NCI-H748 treated with DMSO at 0.1 percent for 48 hours (cell line): ENCODE measurements at places on chromosomes 11 and 22.
A peak's percentile ranks its signal among the peaks of the same experiment; 100 is the strongest.

DNA sequence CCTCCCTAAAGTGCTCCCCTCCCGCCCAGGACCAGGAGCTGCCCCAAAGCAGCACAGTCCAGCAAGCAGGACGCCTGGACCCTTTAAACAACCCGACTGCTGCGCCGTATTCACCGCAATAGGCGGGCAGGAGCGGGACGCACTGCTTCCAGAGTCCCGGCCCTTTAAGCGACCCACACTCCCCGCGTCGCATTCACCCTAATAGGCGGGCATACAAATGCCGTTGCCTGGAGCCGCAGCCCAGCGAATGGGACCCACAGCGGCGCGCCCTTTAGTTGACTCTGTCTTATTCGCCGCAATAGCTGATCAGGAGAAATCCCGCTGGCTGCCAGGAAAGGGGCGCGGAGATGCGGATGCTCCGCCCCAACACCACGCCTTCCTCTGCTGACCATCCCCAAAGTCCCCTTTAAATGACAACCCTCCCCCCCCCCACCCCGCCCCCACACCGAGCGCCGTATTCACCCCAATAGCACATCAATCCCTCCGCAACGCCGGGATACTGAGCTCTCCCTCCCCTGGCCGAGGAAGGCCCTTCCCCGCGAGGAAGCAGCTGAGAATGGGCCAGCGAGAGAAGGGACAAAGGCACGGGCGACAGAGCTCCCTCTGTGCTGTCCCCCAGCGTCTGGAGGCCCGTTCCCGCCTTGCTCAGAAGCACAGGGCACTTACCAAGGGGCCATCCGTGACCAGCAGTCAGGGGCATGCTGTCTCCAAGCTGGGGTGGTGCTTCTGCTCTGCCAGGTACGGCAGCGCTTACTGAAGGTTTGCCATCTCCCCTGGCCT, 4.7 kb downstream of the OSBPL5 start:
- peak; percentile 78 for DNase-seq

DNA sequence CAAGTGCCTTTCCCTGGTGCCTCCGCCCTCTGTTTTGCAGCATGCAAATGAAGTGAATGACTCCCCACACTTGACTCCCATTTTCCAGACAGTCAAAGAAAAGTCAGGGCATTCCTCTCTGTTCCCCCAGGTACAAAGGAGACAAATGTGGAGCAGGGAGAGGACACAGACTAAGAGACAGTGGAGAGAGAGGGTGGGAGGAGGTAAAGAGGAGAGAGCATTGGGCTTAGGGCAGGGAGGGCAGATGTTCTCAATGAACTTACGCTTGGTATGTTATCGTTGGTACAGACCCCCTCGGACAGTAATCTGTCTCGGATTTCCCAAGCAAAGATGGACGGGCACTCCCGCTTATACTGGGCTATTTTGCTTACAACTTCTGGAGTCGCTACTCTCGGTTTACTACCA, 9.8 kb downstream of the PAX6 start:
- no peak for DNase-seq

DNA sequence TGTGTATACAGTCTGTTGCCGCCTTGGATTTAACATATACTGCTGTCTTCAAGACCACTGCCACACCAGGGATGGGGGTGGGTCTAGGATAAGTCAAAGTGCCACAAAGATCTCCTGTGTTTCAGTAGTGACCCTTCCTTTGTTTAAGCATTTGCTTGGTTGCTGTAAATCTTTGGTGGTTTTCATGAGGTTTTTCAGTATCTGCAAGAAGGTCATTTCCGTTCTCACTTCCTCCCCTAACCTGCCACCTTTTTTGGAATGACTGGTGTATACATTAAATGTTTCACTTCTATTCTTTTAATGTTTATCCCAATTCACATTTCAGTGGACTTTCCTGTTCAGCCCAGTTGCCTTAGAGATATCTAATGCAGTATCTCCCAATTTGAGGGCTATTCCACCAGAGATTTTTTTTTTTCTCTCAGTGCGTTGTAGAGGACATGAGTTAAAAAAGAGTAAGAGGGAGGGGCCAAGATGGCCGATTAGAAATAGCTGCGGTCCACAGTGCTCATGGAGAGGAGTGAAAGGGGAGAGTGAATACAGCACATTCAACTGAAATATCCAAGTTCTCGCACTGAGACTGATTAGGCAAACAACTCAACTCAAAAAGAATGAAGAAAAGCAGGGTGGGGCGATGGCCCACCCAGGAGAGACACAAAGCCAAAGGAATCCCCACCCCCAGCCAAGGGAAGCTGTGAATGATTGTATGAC, 43.2 kb downstream of the USP47 start:
- DNase-seq = no peak

- no peak for DNase-seq
Measured at GRCh38 chr11:115699326-115699725, 195.1 kb upstream of the CADM1 start.

DNA sequence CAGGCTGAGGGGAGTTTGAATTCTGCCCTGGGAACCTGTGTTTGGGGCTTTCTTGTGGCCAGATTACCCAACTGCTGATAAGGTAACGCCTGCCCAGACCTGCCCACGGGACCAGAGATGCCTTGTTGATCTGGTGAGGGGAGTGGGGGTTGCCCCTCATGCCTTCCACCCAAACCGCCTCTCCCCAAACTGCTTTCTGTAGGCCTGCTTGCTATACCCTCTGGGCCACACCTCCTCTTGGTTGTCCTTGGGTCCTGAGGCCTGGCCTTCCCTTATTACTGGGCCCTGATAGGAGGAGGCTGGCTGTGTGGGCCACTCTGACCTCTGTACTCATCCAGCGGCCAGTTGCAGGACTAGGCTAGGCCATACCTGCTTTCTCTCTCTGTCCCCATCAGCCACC, 3.4 kb downstream of the P2RY2 start:
- DNase-seq = no peak

- peak; percentile 55 for DNase-seq
Measured at GRCh38 chr11:32225571-32226285, 134.9 kb downstream of the RCN1 start.

DNA sequence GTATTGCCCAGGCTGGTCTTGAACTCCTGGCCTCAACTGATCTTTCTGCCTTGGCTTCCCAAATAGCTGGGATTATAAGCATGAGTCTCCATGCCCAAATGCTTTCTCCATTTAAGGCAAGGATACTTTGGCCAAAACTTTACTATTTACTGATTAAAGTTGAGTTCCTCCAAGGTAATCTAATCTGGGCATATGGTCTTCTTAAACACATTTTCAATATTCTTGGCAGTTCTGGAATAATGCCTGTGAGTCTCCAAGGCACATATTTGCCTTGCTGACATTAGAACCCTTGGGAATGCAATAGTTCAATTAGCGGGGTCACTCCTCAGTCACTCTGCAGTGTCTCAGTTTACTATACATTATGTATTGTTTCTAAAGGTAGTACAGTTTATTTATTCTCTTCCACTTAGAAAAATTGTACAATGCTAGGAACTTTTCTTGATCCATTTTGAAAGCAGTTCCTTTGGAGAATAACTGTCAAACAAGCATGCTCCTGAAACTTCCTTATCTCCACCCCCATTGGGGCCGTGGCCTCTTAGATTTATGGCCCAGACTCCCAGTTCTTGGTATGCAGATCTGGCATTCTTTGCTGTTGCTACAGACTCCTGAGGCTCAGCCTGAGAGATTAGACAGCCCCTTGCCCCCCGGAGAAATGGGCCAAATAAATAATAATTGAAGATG, 13.1 kb upstream of the RAB38 start:
- DNase-seq = no peak

GRCh38 chr11:77074205-77074604, 7.4 kb downstream of the CAPN5 start:
- DNase-seq = no peak

DNA sequence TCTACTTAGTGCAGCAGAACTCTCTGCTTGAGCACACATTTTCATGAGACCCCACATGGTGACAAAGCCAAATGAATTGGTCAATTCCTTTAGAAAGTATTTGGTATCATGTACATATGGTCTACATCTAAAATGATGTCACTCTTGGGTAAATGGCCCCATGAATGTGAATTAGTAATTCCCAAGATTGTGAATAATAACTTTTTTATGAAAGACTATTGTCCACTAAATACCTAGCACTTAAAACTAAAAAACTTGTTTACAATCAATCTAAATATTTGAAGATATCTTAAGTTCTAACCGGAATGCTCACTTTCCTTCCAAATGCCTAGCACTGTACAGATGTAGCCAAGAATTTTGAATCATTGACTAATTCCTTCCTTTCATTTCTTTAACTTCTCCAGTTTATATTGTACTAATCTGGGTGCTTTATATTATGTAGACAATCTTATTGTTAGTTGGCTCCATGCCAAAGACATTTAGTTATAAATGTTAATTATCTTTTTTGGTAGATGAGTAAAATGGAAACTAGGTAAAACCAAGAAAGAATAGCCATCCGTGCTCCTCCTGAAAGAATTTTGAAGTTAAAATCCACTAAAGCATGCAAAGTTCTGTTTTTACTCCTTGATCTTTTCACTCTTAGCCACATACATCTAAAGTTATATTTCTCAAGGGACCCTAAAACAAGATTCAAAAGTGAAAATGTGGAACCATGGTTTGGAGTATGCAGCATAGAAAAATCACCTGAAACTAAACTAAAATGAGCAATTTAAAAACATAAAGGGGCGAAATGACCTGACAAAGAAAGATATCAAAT, 145.0 kb upstream of the ARHGAP20 start:
- no peak for DNase-seq

DNA sequence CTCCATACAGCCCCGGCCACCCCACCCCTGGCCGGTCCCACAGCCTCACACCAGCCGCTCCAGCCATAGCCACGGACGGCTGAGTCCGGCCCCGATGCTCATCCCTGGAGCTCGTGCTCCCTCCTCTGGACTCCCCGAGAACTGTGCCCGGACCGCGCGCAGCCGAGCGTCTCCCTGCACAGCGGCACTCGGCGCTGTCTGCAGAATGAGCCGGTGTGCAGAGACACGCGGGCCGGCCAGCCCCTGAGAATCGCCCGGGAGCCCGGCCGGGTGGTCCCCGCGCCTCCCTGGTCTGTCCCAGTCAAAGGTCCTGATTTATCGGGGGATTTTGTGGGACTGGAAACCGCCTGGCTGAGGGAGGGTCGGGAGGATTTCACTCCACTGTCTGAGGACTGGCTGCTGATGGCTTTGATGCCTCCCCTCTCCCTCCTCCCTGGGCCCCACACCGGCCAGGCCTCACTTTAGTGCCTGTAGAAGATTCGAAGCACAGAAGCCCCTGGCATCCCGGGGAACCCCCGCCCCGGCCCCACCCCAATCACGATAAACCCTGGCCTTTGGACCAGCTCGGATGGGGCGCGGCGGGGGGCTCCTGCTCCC, 102.7 kb downstream of the BRD1 start:
- DNase-seq = peak; percentile 70

- DNase-seq = no peak
Measured at GRCh38 chr22:37244922-37245722, 1.1 kb upstream of the RAC2 start.

GRCh38 chr22:33781411-33781810, 138.9 kb downstream of the LARGE1 start:
- no peak for DNase-seq

DNA sequence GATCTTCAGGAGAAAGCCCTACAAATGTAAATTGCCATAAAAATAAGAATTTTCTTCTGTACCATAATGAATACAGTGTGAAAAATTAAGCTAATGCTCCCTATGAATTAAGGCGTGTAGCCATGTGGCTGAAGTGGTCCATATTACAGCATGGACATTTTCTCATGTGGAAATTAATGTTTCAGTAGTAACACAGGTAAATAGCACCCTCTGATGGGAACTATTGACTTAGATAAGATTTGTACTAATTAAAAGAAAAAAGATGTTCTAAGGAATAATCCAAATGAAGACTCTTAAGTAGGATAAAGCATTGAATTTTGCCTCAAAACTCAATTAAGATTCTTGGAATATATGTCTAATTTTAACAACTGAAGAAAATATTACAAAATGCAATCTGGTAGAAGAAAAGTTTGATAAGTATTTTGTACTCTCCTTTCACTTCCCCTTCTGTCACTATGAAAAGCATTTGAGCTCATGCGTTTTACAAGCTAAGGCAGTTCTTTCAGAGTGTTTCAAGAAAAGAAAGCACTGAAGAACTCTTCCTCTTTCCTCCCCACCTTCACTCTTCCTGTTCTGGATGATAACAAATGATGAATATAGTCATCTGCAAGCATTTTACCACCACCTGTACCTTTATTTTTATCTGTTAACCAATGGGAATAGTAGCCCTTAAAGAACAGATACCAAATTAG, 9.9 kb upstream of the OR8D2 start:
- no peak for DNase-seq

GRCh38 chr11:85595285-85595884, 31.8 kb downstream of the DLG2 start:
- peak; percentile 5 for DNase-seq

- no peak for DNase-seq
Measured at GRCh38 chr11:114616516-114616915, 20.9 kb upstream of the NXPE4 start.

- no peak for DNase-seq
Measured at GRCh38 chr11:20010156-20010850, 150.0 kb downstream of the DBX1 start.

GRCh38 chr22:17035246-17035645, 27.2 kb upstream of the GAB4 start:
- no peak for DNase-seq

GRCh38 chr11:100920593-100920992, 209.0 kb downstream of the PGR start:
- no peak for DNase-seq

DNA sequence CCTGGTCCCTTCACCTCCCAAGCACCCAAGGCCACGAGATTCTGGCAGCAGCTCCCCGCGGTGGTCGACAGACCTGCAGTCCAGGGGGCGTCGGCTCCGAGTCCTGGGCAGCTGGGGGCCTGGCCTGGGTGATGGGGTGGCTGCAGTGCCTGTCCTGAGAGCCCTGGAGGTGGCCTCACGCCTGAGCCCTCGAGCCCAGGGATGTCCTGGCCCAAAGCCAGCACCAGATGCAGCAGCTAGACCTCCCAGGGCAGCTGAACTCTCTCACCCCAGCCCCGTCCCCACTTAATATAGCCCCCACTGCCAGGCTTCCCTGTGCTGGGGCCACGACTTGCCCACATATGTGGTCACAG, 6.6 kb downstream of the LMNTD2 start:
- DNase-seq = no peak

- DNase-seq = peak; percentile 12
Measured at GRCh38 chr11:65501472-65502273, 2.8 kb downstream of the MALAT1 start.

DNA sequence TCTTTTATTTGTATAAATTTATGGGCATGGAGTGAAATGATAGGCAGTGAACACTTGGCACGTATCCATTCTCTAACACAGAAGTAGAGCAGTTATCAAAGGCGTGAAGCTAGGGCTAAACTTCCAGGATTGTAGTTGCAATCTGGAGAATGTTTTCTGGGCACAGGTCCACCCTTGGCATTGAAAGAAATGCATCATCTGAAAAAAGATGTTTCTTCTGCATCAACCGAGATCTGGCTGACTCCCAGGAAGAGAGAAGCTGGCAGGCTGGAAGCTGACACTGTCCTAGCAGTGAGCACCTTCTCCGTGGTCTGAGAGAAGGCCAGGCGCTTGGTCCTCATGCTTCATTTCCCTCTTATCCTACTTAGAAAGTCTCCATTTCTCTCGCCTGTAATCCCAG, 600.0 kb downstream of the BRD1 start:
- no peak for DNase-seq
